ENCODE measurements at places on chromosomes 6 and 20.

DNA sequence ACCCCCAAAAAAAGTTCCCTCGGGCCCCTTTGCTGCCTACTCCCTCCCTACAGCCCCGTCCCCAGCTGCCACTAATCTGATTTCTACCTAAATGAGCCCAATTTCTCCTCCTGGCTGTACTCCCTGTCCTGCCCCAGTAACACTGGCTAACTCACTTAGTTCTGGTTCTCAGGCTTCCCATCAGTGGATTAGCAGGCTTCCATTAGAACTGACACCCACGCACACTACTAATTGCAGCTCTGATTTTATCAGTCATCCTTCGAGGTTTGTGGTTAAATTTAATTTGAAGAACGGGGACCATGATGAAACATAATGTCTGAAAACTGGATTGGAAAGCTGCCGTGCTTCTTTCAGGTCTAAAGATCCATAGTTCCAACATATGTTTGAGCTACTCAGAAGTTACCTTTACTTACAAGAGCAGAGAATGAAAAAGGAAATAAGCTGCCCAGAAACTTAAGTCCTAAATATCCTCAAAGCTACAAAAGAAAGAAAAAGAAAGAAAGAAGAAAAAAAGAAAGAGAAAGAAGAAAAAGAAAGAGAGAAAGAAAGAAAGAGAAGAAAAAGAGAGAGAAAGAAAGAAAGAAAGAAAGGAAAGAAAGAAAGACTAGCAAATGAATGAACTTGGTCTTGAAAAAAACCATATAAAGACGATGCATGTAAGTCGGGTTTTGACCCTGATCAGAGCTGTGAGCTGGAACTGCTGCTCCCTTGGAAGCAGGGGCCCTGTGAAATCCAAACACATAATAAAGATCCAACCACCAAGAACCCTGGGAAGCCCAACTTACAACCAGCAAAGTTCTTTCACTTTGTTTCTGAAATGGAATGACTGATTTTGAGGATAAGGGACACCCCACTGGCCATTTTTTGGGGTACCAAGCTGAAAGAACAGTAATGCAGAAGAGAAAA, 51.7 kb downstream of the CNKSR3 start:
- H3K36me3 ChIP-seq = no peaks in the 10 kb centered on the region
- H3K4me1 ChIP-seq = no peaks in the 10 kb centered on the region
- no peaks in the 10 kb centered on the region for H3K27me3 ChIP-seq
- DNase-seq = no peak
- no peak overlapping the region for H3K4me3 ChIP-seq
- no peak overlapping the region for H3K27ac ChIP-seq

GRCh38 chr6:145502416-145502815, 232.9 kb downstream of the EPM2A start:
- H3K27ac ChIP-seq = no peak overlapping the region
- no peaks in the 10 kb centered on the region for H3K27me3 ChIP-seq
- no peaks in the 10 kb centered on the region for H3K4me1 ChIP-seq
- no peak overlapping the region for H3K4me3 ChIP-seq
- DNase-seq = no peak
- H3K36me3 ChIP-seq = no peaks in the 10 kb centered on the region

DNA sequence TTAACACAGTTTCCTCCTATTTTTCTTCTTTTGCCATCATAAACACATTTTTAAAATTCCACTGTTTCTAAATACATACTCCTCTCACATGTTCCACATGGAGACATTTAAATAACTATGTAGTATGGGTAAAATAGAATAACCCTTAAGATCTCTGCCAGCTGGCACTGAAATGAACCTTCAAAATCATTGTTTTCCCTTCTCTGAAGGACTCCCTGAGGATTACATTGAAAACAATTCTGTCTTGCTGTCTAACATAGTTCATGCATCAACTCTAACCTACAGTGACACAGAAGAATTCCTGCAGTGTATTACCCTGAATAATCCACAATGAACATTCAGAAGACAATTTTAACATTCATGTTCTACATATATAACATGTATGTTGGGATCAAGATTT, 1361.8 kb upstream of the CITED2 start:
- no peak for DNase-seq
- no peaks in the 10 kb centered on the region for H3K36me3 ChIP-seq
- no peak overlapping the region for H3K27ac ChIP-seq
- H3K4me3 ChIP-seq = no peak overlapping the region

GRCh38 chr6:14549304-14549770, 431.8 kb downstream of the CD83 start:
- H3K4me3 ChIP-seq = no peak overlapping the region
- no peak for DNase-seq
- no peak overlapping the region for H3K27ac ChIP-seq
- H3K4me1 ChIP-seq = 0 out of 2 replicates have a peak, but pooled peaks cover 2% of the 10 kb centered on the region
